ENCODE measurements at places on chromosomes 12 and 14.

DNA sequence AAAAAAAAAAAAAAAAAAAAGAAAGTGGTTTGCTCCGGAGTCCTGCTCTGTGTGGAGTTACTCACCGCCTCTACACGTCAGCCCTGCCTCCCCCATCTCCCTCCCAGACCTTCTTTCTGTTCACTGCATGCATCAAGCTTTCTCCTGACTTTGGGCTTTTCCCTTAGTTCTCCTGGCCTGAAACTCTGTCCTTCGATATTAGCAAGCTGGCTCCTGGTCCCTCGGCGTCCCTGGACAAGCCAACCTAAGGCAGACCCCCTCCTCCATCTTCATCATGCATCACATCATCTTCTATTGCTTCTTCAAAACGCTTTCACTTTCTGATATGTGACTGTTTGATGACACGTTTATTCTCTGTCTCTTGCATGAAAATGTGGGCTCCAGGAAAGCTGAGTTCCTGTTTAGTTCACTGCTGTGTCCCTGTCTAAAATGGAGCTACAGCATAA is 40.6 kb downstream of the SLC15A4 start:
- no peaks in the 10 kb centered on the region for H3K4me1 ChIP-seq
- H3K27me3 ChIP-seq, result no peaks in the 10 kb centered on the region
- H3K4me3 ChIP-seq, result no peak overlapping the region
- H3K36me3 ChIP-seq, result no peaks in the 10 kb centered on the region
- DNase-seq, result no peak

- peak overlapping the region; percentile 29 for H3K27ac ChIP-seq
- no peaks in the 10 kb centered on the region for H3K27me3 ChIP-seq
- H3K4me1 ChIP-seq, result peaks cover 5% of the 10 kb centered on the region
- H3K36me3 ChIP-seq, result no peaks in the 10 kb centered on the region
These were observed 11.2 kb downstream of the CD9 start for GRCh38 chr12:6211421-6211869.

DNA sequence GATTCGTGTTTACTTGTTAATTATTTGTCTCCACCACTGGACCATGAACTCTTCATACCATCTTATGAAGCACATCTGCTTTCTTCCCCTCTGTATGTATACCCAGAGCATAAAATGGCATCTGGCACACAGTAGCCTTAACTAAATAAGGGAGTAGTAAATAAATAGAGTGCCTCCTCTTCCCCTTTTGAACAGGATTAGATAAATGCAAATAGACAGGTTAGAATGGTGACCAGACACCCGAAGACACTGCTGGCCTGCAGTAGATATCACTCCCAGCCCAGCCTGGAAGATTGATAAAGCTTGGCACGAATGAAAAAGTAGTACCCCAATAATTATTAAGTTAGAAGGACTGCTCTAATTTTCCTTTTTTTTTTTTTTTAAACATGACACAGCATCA is 6.9 kb downstream of the GALNT4 start:
- H3K4me3 ChIP-seq, result no peak overlapping the region
- no peaks in the 10 kb centered on the region for H3K36me3 ChIP-seq
- H3K4me1 ChIP-seq, result peaks cover 5% of the 10 kb centered on the region
- no peak overlapping the region for H3K27ac ChIP-seq
- DNase-seq, result no peak
- H3K27me3 ChIP-seq, result no peaks in the 10 kb centered on the region

DNA sequence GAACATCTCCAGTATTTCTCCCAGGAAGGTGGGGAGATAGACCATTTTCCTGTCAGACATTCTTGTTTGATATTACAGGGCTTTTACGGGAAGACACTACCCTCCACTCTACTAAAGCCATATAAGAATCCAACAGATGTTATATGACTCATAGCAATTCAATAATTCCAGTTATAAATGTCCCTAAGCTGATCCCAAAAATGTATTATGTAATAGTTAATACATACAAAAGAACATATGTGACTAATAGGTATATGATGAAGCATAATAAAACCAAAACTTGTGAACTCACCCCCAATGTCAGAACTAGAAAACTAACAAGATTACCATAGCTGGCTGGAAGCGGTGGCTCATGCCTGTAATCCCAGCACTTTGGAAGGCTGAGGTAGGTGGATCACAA is 84.2 kb downstream of the EFCAB11 start:
- H3K4me1 ChIP-seq, result no peaks in the 10 kb centered on the region
- no peak overlapping the region for H3K4me3 ChIP-seq

DNA sequence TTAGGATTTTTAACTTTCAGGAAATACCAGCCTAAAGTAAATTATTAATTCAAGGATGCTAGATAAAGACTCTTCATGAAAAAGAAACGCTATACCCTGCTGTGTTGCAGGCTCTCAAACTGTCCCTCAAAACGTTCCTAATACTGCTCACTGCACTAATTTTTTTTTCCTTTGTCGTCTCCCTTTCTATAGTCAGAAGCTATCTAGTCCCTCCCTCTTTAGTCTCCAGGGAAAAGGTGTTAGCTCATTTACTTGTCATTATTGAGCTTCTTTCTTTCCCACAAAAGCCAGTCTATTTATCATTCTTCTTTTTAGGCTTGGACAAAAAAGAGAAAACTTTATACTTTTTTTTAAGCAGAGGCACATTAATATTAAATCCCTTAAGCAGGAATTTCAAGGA is 30.3 kb upstream of the INSM2 start:
- no peaks in the 10 kb centered on the region for H3K4me1 ChIP-seq
- H3K4me3 ChIP-seq, result no peak overlapping the region
- no peaks in the 10 kb centered on the region for H3K36me3 ChIP-seq
- no peak overlapping the region for H3K27ac ChIP-seq
- H3K27me3 ChIP-seq, result no peaks in the 10 kb centered on the region

GRCh38 chr14:63504648-63505047 is 38.5 kb downstream of the PPP2R5E start:
- no peak overlapping the region for H3K27ac ChIP-seq
- no peak for DNase-seq
- H3K27me3 ChIP-seq, result no peaks in the 10 kb centered on the region
- H3K4me1 ChIP-seq, result peaks cover 4% of the 10 kb centered on the region
- no peaks in the 10 kb centered on the region for H3K36me3 ChIP-seq

DNA sequence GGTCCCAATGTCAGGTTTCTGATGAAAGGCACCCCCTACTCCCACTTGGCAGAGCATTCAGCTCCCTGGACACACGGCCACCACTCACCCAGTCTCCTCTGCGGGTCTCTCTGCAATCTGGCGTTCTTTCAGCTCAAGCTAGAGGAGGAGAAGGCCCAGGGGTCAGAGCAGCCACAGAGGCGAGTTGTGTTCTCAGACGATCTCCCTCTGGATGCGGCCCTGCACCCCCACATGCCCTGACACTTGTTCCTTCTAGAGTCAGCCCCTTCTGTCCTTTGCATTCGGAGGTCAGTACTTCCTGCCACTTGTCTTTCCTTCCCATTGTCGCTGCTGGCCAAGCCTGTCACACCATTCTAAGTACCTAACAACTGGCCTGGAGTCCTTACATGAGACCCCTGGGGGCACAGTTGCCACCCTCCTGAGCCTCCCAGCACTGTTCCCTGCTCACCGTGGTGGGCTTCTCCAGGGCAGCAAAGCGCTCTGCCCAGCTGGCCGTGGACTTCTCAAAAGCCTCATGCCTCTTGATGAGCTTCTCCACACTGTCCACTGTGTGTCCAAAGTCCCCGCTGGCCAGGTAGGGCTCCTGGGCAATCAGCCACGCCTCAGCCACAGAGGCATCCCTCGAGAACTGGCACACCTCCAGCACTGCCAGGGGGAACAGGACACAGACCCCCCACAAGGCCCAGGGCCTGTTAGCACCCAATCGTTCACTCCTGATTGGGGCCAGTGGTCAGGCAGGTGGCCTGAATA is 63.2 kb downstream of the PLEKHG3 start:
- H3K36me3 ChIP-seq, result no peaks in the 10 kb centered on the region
- H3K27ac ChIP-seq, result no peak overlapping the region
